Activated CD8-positive, alpha-beta memory T cell treated with anti-CD3 and anti-CD28 coated beads for 24 hours (primary cell): ENCODE measurements at places on chromosomes 13 and 19.
A peak's percentile ranks its signal among the peaks of the same experiment; 100 is the strongest.

- DNase-seq = no peak
Observed at GRCh38 chr13:73169971-73170370, 111.2 kb downstream of the KLF5 start.

- DNase-seq = no peak
Observed at GRCh38 chr19:18014197-18014596, 6.2 kb downstream of the ARRDC2 start.

DNA sequence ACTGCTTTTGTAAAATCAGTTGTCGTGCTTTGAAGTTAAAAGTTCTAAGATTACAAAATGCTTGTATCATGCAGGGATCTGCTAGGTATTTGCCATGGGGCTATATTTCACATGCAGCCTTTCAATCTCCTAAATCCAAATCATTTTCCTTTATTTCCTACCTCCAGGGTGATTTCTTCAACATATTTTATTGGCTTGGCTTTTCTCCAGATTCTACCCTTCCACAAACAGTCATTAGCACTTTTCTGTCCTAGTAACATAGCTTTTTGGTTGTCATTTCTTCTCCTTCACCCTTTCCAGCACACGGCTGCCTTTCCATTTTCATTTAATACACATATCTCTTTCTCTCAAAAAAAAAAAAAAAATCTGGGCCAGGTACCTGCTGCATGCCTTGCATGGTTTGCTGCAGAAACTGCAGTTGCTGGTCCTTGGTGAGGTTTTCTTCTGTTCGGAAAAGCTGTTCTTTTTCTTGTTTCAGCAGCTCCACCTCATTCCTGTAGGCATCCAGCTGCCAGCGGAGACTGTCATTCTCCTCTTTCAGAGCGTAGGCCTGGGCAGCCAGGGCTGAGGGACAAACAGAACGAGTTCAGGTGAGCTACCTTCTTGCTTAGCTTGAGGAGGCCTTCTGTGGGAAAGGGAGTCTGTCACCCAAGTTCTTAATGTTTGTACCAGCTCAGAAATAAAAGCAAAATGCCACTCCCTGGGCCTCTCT lies 274.7 kb downstream of the DNAJC15 start:
- DNase-seq = no peak

- DNase-seq = no peak
Observed at GRCh38 chr19:37160153-37160552, 12.3 kb downstream of the ZNF585A start.

DNA sequence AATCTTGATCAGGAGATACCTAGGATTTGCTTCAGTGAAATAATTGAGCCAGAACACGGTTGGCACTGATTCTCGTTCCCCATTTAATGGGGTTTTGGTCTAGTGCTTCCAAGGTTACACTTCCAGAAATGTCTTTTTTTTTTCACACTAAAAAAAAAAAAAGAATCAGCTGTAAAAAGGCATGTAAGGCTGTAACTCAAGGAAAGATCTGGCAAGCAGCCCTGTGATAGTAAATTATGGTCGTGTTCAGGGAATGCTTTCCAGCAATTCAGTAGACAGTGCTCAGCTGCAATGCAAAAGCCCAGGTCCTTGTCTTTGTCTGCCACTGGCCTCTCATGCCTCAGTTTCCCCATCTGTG lies 27.2 kb upstream of the NDUFS7 start:
- DNase-seq = no peak

DNA sequence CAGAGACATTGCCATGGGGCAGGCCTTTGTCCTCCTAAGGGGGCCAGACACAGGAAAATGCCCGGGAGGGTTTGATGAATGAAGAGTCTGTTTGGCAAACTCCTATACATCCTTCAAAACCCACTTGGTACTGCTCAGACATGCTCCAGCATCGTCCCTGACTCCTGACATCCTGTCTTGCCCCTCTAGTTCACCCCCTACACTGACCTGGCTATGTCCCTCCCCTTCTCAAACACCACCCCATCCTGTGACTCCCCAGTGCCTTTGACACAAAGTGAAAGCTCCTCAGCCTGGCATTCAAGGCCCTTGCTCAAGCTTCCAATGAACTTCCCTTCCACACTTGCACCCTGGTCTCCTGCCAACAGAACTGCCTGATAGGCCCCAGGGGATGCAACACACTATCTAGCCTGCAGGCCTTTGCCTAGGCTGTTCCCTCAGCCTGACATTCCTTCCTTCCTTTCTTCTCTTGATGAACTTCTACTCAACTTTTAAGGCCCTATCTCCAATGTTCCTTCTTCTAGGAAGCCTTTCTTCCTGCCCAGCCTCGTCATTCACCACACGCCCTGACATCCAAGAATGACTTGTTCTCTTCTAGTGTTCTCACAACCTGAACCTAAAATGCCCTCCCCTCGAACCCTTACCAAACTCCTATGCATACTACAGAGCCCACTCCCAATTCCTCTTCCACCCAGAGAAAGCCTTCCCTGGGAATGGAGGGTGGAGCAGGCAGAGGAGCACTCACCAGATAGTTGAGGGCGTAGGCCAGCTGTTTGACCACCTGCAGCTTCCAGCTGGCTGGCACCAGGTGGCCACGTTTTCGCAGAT lies 12.4 kb downstream of the JAK3 start:
- DNase-seq = no peak

GRCh38 chr13:110976785-110977184 lies 61.9 kb upstream of the ANKRD10 start:
- DNase-seq = no peak

GRCh38 chr13:101552786-101553185 lies 100.3 kb downstream of the ITGBL1 start:
- DNase-seq = no peak

GRCh38 chr13:34087791-34088190 lies 269.8 kb downstream of the RFC3 start:
- no peak for DNase-seq

DNA sequence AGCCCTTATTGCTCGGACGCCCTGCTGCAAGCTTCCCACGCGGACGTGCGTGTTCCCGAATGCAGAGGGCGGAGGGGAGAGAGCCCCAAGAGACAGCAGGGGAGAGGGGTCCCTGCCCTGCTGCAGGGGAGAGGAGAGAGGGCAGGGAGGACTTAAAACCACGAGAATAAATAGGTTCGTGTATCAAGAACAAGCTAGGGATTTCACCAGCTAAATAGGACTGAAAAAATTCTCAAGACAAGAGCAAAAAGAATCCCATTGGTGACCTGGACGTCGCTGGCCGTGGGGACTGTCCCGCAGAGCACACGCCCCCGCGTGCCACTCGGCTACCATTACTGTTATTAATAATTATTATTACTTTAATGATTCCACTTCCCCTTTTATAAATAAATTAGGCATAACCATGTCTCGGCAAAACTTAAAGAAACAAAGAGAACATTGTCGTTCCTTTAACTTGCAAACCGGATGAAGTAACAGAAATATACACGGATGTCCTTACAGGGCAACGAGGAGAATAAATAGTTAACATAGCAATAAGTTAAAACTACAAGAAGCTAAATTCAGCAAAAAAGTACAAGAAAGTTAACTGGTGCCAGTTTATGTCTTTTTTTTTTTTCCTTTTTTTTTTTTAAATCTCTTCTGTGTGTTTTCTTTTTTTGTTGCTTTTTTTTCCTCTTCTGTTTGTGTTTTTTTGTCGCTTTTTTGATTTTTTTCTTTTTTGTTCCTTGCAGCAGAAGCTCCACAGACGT lies 16.6 kb downstream of the PRKCSH start:
- DNase-seq = no peak

DNA sequence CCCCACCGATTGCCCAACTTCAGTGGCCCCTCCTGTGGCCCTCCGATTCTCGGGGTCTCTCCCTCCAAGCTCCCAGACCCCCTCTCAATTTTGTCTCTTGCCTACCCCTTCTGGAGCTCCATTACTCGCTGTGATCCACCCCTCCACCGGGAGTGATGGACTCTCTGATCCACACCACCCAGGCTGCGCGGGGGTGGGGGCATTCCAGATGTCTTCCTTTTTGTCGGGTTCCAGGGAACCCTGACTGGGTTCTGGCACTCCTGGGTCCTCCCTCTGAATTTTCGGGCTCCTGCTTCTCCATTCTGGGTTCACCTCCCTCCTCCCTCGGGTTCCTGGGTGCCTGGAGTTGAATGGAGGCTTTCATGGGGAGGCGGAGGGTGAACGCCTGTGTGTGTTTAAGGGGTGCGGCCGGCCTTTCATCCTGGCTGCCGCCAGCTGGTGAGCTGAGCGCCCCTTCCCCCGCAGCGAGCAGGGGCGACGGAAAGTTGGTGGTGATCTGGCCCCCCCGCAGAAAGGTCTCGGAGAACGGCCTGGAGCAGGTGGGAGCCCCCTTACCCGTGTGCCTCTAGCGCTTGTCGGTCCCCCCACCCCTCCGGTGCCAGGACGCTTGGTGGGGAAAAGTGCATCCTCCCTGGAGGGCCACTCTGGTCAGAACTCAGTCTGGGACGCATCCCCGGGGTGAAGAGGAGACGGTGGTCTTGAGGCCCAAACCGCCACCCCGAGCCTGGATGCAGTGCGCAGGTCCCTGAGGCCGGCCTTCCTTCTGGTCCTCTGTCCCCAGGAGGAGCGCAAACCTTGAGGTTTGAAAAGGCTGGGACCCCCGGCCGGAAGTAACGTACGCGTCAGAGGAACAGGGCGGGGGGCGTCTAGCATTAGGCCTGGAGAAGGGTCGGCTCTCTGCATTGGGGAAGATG lies 1.6 kb downstream of the MISP3 start:
- DNase-seq = no peak

- peak; percentile 91 for DNase-seq
Observed at GRCh38 chr19:43555185-43555770, 20.0 kb downstream of the XRCC1 start.

DNA sequence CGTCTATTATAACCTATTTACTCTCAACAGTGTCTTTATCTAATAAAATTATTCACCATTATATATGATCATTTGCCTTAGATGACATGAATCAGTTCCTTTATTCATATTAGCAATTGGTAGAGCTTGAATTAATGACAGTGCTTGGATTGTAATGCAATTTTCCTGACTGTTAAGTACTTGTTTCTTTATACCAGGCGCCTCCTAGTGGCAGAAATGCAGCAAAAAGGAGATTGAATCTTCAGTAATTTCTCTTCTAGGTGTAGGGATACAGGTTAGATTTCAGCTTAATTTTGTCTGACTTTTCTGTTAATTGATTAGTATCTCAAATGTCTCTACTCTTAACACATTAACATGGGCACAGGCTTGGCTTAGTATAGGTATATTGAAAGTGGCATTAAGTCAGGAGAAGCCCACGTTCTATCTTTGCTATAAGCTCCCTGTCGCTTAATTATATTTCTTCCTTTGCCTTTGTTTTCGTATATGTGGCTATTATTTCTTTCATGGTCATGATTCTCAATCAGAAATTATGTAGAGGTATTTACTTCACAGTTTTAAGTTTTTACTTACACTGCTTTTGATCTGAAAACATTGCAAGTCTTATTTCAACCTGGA lies 9.1 kb upstream of the LHFPL6 start:
- peak; percentile 67 for DNase-seq

GRCh38 chr19:46840498-46840942 lies 10.1 kb downstream of the AP2S1 start:
- DNase-seq = peak; percentile 70

DNA sequence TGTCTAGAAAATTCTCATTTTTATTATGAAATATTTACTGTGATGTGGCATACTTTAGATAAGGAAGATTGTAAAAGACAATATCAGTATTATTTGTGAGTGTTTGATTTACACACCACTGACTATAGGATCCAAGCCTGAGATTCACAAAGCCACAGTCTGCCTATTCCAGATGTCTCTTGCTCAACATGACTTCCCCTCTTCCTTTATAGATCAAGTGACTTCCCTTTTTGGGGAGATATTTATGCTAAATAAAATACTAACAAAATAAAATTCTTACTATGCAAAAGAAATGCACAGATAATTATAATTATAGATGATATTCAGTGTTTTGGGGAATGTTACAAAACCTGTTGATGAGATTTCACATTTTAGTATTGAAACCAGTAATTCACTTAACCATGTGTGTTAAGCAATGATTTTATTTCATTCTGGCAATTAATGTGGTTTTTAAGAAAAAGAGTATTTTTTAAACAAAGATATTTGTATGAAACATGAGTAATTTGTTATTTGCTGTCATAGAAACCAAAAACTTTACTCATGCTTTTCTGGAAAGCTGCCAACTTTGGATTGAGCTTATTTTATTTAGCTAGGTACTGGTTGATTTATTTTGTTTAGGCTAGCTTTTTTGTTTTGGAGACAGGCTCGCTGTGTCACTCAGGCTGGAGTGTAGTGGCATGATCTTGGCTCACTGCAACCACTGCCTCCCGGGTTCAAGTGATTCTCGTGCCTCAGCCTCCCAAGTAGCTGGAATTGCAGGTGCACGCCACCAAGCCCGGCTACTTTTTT lies 13.7 kb upstream of the GPR183 start:
- DNase-seq = no peak

- no peak for DNase-seq
Observed at GRCh38 chr19:15223649-15224361, 8.4 kb downstream of the EPHX3 start.

GRCh38 chr19:48689449-48689848 lies 6.3 kb upstream of the FUT2 start:
- DNase-seq = no peak

- no peak for DNase-seq
Observed at GRCh38 chr19:40603071-40603388, 1.9 kb downstream of the LTBP4 start.

- DNase-seq = no peak
Observed at GRCh38 chr13:68125087-68125480, 894.9 kb upstream of the PCDH9 start.

DNA sequence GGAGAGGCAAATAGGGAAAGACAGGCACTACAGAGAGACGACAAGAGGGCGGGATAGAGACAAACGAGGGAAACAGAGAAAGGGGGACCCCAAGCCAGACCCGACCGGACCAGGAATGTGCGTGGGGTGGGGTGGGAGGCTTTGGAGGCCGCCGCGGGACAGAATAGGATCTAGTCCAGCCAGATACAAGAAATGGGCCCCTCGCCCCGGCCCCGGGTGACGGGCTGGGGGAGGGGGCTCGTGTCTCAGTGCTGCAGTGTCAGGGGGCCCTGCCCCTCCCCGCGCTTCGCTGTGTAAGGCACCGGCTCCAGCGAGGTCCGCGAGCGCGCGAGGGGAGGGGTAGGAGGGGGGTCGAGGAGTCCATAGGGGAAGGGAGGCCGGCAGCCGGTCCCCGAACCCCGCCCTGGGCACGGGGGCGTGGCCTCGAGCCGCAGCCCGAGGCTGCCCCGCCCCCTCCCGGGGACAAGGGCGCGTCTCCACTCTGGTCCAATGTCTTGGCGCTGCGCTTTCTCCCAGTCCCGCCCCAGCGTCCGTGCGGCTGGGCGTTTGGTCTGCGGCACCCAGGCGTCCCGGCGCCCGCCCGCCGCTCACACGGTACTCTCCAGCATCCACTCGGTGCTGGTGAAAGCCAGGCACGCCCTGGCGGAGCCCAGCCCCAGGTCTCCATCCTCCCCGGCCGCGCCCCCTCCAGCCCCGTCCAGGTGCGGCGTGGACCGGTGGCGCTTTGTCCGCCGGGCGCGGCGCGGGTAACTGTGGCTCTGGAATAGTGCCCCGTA lies 11.0 kb downstream of the IFNL1 start:
- DNase-seq = no peak

GRCh38 chr19:13998426-13998825 lies 7.7 kb downstream of the RFX1 start:
- no peak for DNase-seq

DNA sequence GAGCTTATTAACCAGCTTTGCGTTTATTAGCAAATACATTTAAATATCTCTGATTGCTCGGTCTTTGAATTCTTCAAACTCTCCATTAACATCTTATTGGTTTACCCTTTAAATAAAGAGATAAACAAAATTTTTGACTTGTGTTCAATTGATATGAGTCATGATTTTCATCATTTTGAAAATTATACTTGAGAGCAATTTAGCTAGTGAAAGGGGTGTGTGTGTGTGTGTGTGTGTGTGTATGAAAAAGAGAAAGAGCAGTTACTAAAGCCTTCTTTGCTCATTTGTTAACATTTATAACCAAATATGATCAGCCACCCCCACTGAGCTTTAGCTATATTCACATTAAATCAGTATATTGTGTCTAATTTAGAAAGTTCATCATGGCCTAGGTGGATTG lies 48.3 kb upstream of the FAM216B start:
- no peak for DNase-seq
